ENCODE measurements at places on chromosomes 6 and 20.

GRCh38 chr6:28943557-28944411 lies 20.0 kb upstream of the TRIM27 start:
- DNase-seq: peak; percentile 58

DNA sequence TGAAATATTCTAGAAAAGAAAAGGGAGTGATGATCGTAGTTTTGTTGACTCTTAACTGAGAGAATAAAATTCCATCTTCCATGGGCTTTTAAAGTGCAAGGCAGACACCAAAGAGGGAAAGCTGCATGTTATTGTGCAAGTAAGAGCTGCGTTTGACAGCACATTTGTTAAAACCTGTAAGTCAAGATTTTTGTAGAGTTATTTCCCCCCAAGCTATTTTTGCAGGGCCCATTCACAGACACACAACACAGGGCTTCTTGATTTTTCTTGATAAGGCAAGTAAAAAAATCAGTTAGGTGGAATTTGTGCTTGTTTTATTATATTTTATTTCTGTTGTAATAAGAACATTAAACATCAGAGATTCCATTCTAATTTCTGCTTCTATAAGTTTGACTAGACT lies 13.8 kb downstream of the CFAP206 start:
- DNase-seq: no peak

GRCh38 chr20:17873410-17874270 lies 95.0 kb downstream of the SNX5 start:
- DNase-seq: peak; percentile 94

GRCh38 chr6:5995949-5996713 lies 10.6 kb downstream of the NRN1 start:
- DNase-seq: peak; percentile 94

GRCh38 chr6:138432063-138432356 lies 28.0 kb downstream of the HEBP2 start:
- DNase-seq: no peak

- DNase-seq: no peak
Measured at GRCh38 chr20:23094927-23095326, 8.8 kb upstream of the CD93 start.

- DNase-seq: no peak
Measured at GRCh38 chr6:38782616-38783015, 67.5 kb downstream of the DNAH8 start.

DNA sequence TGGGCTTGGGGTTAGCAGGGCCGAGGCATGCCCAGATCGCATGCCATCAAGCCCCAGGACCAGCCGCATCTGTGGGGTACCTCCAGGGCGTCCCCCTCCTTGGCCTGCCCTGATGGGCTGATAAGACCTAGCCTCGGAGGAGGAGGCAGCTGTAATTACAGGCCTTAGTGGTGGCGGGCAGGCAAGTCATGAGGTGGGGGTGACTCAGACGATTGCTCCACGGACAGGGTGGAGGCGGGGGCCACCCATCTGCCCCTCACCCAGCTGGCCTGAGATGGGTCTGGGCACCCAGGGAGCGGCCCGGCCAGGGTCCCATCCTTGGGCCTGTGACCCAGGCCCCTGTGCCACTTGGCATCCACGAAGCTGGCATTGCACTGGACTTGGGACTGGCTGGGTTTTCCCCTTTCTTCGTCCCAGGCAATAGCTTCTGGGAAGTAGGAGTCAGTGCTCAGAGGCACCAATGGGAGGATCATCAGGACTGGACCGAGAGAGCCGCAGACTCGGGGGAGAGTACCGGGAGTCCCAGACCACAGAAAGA lies 57.5 kb downstream of the CEBPB start:
- DNase-seq: no peak

- DNase-seq: no peak
Measured at GRCh38 chr6:117733341-117733740, 58.1 kb downstream of the NUS1 start.

- peak; percentile 51 for DNase-seq
Measured at GRCh38 chr6:26064619-26065257, 22.5 kb upstream of the HFE start.

GRCh38 chr6:143692696-143693095 lies 14.9 kb downstream of the PHACTR2 start:
- DNase-seq: no peak

- DNase-seq: no peak
Measured at GRCh38 chr6:69084746-69085335, 449.8 kb downstream of the ADGRB3 start.

DNA sequence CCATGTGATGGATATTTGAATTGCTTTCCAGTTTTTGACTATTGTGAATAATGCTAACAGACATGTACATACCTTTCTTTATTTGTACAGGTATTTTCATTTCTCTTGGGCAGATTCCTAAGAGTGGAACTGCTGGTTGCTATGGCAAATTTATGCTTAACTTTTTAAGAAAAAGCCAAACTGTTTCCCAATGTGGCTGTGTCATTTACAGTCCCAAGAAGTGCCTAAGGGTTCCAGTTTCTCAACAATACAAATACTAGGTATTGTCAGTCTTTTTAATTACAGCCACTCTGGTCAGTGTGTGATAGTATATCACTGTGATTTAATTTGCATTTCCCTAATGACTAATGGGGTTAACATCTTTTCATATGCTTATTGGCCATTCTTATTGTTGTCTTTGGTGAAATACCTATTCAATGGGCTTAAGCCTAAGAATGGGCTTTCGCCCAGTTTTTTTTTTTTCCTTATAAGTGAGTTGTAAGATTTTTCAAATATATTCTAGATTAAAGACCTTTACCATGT lies 10.3 kb downstream of the REPS1 start:
- DNase-seq: no peak

GRCh38 chr6:170545405-170545804 lies 7.7 kb downstream of the PSMB1 start:
- no peak for DNase-seq

- no peak for DNase-seq
Measured at GRCh38 chr6:129236001-129236517, 353.1 kb downstream of the LAMA2 start.

- DNase-seq: no peak
Measured at GRCh38 chr6:46730921-46731461, 4.2 kb downstream of the PLA2G7 start.

GRCh38 chr20:41533537-41534136 lies 84.5 kb downstream of the CHD6 start:
- DNase-seq: no peak

DNA sequence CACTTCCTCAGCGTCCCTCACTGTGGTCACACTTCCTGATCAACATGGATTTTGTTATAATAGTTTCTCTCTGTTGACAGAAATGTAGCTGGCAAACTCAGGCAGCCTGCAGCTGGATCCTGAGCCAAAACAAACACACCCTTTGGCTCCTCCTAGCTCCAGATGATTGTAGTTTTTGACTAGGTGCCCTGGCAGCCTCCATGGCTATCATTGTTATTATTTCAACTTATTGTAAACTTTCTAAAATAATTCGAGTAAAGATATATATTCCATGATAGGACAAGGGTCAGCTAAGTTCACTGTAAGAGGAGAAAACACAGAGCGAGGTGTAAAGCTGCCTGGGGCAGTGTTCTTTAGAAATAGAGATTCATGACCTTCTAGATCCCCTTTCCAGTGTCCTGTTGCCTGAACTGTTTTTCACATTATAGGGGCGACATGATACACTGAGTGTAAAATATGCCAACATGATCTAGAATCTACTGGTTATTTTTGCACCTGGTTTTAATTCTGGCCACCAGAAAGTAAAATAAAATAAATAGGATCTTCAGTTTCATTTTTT lies 98.2 kb upstream of the HDGFL1 start:
- peak; percentile 65 for DNase-seq

- DNase-seq: no peak
Measured at GRCh38 chr20:10634683-10635411, 39.0 kb downstream of the JAG1 start.

DNA sequence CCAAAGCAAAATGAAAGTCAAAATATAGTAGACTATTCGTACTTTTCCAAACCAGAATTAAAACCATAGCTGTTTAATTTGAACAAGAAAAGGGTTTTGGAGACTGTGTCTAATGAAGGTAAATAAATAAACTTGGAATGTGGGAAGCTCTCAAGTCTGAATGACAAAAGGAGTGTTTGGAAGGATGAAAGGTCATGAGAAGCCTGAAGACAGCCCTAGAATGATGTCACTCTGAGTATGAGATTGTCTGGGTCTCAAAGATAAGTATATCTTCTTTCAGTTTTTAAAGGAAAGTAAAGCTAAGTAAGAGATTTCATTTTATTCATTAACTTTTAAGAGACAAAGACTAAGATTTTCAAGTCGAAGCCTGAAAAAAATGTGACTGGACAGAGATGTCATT lies 72.9 kb downstream of the RFX6 start:
- no peak for DNase-seq

- peak; percentile 36 for DNase-seq
Measured at GRCh38 chr20:40255365-40255764, 433.7 kb downstream of the MAFB start.

DNA sequence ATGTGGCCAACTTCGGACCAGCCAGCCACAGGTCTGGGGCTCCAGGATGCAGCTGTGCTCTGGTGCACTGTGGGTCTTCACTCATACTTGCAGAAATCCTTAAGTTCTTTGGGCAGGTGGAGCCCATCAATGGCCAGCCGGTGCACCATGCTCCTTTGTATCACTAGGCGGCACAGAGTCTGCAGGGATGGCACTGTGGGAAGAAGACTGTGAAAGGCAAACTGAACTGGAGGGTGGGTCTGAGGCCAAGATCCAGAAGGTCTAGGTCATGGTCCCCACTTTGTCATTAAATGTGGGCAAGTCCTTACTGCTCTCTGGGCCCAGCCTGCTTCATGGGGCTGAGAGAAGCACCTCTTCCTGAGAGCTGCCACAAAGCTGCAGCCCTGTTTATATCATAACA lies 1.3 kb upstream of the SPATA25 start:
- no peak for DNase-seq

- no peak for DNase-seq
Measured at GRCh38 chr6:129981598-129981997, 36.8 kb upstream of the L3MBTL3 start.

GRCh38 chr20:44990425-44990824 lies 24.1 kb downstream of the STK4 start:
- no peak for DNase-seq

GRCh38 chr6:137013738-137014602 lies 30.8 kb downstream of the IL20RA start:
- DNase-seq: peak; percentile 56
